Thymus (tissue), 14 donors: ENCODE measurements at places on chromosomes 16 and 17. TPM values are rescaled to one million over a fixed set of nuclear protein-coding genes. Genes with fewer than 3 reads are reported as not detected.

The SYNGR3 gene
- 1.2 TPM for total RNA-seq

The HOXB4 gene
- total RNA-seq: 0.90 TPM

The MAP2K3 gene
- 9.1 TPM for total RNA-seq

The SLC6A2 gene
- total RNA-seq: 0.14 TPM

- no peak for DNase-seq
Observed at GRCh38 chr17:82285141-82285540, 11.6 kb upstream of the CSNK1D start.

GRCh38 chr17:4502466-4503154, 3.9 kb downstream of the SPNS2 start:
- DNase-seq: no peak

GRCh38 chr17:12485361-12485906, 180.3 kb upstream of the MYOCD start:
- DNase-seq: no peak

DNA sequence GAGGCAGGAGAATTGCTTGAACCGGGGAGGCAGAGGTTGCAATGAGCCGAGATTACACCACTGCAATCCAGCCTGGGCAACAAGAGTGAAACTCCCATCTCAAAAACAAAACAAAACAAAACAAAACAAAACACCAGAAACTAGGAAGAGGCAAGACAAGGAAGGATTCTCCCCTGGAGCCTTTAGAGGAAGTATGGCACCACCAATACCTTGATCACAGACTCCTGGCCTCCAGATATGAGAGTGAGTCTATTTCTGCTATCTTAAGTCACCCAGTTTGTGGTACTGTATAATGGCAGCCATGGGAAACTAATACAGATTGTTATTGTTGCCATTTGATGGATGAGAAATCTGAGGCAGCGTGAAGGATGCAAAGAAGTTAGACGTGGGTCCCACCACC, 14.6 kb upstream of the CPPED1 start:
- DNase-seq: no peak

GRCh38 chr17:79845601-79845949, 6.3 kb upstream of the CBX4 start:
- DNase-seq: no peak
